T-helper 9 cell (primary cell): ENCODE measurements at places on chromosomes 12 and 14.

DNA sequence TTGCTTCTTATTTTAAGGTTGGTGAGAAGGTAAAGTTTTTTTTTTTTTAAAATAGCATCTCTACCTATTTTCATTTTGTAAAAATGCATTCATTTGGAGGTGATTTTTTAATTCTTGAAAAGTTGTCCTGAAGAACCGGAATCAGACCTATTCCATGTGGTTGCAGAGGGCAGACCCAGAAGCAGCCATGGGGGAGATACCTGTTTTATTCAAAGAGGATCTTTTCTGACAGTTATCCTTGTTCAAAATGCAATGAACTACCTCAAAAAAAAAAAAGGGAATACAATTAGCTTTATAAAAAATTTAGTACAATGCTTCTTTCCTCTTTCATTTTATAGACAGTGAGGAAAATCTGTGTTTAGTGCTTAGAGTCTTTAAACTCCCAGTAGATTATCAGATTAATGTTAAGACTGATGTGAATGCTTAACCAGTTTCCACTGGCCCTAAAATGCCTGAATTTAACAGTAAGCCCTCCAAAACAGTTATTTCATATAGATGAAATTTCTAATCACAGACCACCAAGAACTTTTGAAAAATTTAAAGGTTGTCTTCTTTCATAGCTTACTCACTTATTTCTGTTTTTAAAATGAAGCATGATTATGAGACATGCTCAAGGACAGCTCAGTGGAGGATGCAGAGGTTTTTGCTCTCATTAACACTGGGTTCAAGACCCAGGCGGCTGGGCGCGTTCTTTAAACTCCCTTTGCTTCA is 8.6 kb upstream of the NEMF start:
- no peak for DNase-seq

- DNase-seq: no peak
Measured at GRCh38 chr14:50977863-50978528, 33.7 kb upstream of the PYGL start.

GRCh38 chr12:69687390-69687789 is 11.7 kb downstream of the BEST3 start:
- no peak for DNase-seq

- DNase-seq: no peak
Measured at GRCh38 chr14:87989956-87990299, 3.1 kb downstream of the GALC start.

- no peak for DNase-seq
Measured at GRCh38 chr12:117140397-117141096, 41.3 kb upstream of the TESC start.

- DNase-seq: no peak
Measured at GRCh38 chr14:51308866-51309265, 68.8 kb downstream of the TMX1 start.

DNA sequence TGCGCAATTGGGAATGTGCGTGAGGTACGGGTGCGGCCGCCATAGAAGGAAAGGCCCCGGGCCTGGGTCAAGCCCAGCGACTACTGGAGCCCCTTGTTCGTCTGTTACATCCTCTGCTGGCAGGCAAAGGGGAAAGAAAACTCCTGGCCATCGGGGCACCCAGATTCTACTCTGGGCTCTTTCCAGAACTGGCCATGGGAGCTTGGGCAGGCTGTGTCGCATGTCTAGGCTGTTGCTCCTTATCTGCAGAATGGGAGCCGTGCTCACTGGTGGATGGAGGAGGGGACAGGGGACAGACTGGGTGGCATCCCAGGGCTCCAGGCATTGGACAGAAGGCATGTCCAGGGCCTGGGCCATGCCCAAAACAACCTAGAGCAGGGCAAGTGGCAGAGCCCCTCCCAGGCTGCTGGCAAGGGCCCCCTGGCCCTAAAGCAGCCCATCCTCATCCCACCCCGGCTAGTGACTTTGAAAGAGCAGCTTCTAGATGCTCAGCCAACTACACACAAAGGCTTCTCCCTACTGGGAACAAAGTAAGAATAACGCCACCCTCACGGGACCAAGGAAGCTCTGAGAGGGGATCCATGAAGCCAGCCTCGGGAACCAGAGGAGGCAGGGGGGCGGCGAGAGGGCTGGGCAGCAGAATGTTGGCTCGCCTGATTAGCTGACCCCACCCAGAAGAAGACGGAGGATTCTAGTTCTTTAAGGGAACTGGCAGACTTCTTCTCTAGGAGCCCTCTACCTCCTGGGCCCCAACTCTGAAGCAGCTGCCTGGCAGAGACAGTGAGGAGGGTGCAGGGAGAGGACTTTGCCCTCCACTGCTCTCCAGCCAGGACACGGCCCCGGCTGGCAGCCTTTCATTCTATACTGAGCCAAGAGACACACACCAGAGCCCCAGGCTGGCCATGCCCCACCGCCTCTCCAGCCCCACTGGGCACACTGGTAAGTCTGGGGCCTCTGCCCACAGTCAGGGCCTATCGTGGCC is 96.8 kb downstream of the SINHCAF start:
- DNase-seq: no peak

DNA sequence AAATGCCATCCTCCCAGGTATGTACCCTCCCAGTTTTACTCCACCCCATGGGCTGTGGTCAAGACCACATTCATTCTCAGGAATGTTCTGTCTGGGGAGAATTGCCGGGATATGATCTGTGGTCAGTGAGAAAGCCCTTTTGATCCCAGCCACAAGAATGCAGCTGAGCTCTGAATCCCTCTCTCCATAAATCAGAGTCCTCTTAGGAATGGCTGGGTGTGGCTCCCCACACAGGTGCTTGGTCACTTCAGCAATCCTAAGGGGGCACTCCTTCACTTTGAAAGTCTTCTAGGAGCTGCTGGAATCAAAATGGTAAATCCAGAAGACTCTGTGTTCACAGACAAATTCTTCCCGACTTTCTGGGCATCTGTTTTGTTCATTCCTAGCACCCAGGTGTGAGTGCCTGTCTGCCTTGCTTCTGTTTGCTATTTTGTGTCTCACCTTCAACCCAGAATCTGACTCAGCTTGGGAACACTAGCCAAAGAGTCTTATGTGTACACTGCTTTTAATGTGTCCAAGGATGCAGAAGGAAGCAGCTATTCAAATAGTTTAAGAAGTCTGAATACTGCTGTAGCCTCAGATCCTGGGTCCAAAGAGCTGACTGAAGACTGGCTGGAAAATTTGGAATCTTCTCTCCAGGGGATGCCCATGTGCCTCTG is 144.6 kb upstream of the CDKN3 start:
- DNase-seq: no peak

DNA sequence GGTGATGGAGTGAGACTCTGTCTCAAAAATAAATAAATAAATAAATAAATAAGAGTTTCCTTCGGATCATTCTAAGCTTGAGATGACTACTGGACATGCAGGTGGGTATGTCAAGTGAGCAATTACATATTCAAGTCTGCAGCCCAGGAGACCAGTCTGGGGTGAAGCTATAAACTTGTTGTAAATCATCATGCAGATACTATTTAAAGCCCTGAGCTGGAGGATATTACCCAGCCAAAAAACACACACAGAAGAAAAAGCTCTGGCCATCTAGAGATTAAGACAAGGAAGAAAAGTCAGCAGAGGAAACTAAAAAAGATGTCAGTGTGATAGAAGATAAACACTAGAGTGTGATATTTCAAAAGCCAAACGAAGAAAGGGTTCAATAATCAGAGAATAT is 47.0 kb upstream of the PDZRN4 start:
- DNase-seq: no peak

GRCh38 chr14:93032421-93032936 is 83.2 kb downstream of the ITPK1 start:
- no peak for DNase-seq

DNA sequence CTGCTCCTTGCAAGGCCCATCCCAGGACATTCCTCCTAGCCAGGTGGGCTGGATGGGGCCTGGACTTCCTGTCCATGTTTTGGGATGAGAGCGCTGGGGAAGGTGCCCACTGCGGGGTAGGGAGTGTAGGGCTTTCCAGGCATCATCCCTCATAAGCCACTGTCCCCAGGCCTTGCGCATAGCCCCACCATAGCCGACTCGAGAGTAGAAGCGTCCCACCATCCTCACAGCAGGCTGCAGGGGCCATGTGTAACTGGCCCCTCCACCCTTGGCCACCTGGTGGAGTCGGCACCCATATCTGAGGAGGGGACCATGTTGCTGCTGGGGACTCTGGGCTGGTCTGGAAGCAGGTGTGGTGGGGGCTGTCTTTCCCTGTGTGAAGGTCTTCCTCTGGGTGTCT is 30.5 kb downstream of the SH2B3 start:
- DNase-seq: no peak

GRCh38 chr12:113359133-113359938 is 949 bp downstream of the PLBD2 start:
- DNase-seq: no peak

GRCh38 chr12:80198782-80199337 is 99.5 kb downstream of the OTOGL start:
- no peak for DNase-seq

DNA sequence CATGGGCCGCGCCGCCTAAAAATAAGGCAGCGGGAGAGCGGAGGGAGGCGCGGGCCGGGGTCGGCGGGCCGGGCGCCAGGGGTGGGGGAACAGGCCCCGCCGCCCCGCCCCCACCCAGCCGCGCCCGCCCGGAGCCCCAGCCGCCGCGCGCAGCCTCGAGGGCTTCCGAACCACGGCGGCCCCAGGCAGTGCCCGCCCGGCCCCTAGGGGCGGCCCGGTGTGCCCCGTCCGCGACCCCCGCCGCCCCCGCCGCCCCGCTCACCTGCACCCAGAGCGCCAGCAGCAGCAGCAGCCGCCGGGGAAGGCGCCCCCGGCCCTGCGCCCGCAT is 519 bp downstream of the JAG2 start:
- DNase-seq: no peak

- DNase-seq: no peak
Measured at GRCh38 chr12:82299319-82300025, 58.7 kb downstream of the CCDC59 start.

DNA sequence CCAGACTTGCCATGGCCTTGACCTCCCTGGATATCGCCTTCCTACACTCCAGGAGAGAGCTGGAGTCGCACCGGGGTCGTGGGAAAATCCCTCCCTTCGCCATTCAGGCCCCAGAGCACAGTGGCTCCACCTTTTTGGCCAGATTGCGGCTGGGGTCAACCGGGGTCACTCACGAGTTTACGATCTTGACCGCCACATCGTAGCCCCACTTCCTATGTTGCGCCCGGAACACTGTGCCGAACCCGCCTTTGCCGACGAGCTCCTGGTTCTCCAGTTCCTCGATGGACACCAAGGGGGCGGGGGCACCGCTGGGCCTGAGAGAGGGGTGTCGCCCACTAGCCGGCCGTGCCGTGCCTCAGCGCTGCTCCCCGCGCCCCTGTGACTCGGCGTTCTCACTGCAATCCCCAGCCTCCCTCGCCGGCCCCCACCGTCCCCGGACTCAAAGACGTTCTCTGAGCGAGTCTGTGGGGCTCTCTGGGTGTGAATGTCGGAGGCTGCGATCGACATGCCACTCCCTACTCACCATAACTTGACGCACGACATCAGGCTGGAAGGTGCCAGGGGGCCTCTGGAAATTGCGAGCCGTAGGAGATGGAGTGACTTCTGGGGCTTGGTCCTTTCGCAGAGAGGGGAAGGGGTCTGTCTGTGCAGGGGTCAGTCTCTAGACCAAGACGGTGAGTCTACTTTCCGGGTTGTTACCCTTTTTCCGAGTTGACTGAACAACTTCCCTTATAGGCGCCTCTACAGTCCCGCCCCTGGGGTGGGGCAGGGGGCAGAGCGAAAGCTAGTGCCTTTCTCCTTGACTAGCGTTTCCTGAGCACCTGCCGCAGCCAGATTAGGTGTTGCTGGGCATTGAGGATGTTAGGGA is at the start of gene RIPK3:
Gene RIPK3, minus strand, starts transcription at position 708 of the 868 bp plus-strand sequence. Its CDS starts 165 bp downstream, at position 543.
- DNase-seq: peak; percentile 54

GRCh38 chr14:66859063-66859671 is 330.1 kb upstream of the GARIN2 start:
- no peak for DNase-seq

DNA sequence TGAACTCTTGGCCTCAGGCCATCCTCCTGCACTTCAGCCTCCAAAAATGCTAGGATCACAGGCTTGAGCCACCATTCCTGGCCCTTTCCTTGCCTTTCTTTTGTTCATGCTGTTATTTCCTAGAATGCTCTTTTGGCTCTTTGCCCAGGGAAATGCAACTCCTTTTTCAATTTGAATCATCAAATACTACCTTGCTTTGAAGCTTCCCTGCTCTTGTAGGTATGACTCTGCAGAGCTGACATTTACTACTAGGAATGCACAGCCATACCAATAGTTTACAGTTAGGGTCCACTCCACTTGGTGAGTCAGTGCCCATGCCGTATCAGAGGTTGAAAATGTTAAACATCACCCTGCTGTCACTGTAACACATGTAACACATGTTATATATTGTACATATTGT is 107.0 kb upstream of the CRY1 start:
- DNase-seq: no peak

- no peak for DNase-seq
Measured at GRCh38 chr14:93017301-93017797, 94.4 kb downstream of the CHGA start.

GRCh38 chr12:103572312-103573045 is 14.6 kb upstream of the STAB2 start:
- no peak for DNase-seq

GRCh38 chr12:41365653-41366171 is 177.6 kb downstream of the PDZRN4 start:
- no peak for DNase-seq

GRCh38 chr14:100674897-100675619 is 51.6 kb upstream of the DLK1 start:
- no peak for DNase-seq

DNA sequence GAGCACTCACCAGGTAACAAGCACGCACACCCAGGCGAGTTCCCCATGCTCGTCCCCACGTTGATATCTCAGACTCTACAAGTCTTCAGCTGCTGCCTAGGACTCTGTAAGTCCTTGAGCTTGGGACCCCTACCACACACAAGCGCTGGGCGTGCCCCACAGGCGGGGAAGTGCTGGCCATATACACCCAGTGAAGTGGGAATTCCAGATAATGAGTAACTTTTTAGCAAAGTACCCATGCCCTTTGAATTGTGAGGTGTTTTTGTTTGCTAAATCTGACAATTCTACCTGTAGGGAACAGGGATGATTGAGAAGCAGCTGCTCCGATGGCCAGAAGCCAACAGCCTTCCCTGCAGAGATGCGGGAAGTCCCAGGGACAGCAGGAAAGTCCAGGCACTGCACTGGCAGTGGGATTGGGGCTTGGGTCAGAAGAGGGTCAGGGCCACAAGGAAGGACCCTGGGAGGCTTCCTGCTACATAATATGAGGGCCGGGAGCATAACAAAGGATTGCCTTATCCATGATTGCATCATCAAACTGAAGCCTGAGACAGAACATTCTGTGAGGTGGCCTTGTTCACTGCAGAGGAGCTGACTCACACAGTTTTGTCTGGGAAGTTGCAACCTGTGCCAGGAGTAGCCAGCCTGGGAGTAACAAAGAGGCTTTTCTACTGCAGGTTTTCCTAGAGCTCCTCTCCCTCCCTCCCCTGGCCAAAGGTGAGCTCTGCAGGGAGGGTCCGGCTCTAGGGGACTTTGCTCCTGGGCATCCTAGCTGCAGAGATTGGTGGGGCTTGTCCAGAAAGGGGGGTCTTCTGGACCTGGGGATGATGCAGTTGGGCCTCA is 13.2 kb upstream of the SERPINA3 start:
- no peak for DNase-seq
